ENCODE measurements at places on chromosomes 2 and 18.
A peak's percentile ranks its signal among the peaks of the same experiment; 100 is the strongest.

DNA sequence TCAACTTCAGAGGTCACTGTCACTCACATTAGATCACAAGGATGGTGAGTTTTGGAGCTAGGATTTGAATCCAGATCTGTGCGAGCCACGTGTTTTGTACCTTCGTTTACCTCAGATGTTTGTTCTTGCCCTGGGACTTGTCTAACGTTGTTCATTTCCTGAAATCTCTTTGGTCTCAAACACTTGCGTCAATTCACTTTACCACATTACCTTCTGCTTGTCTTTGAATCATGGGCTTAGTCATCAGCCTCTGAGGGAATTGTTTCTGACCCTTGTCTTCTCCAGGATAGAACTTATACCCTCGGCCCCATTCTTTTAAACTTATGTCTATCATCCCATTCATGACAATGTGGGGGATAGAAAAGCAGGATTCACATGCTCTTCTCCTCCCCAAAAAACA lies 282.7 kb downstream of the DCDC2C start:
- no peak for DNase-seq

GRCh38 chr2:104568247-104568646 lies 285.7 kb upstream of the POU3F3 start:
- DNase-seq, result no peak

DNA sequence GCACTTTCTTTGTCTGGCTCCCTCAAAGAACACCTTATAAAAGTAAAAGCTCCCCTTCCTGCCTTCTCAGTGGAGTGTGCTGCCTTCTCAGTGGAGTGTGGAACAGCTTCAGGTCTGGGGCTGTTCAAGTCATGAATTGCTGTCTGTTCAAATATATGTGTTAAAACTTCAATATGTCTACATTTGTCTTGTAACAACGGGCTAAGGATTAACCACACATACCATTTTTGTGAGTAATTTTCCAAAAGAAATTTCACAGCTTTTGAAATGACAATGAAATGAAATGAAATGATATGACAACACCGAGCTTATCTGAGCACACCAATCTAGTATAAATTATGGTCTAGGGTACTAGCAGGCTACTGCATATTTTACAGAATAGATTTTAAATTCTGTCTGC lies 42.9 kb downstream of the CABYR start:
- peak; percentile 44 for DNase-seq

GRCh38 chr2:54041135-54041534 lies 70.3 kb upstream of the PSME4 start:
- no peak for DNase-seq

- DNase-seq, result no peak
Measured at GRCh38 chr2:230226051-230226551, 565 bp downstream of the SP140 start.

GRCh38 chr2:18987016-18987415 lies 371.4 kb downstream of the OSR1 start:
- DNase-seq, result no peak

- no peak for DNase-seq
Measured at GRCh38 chr2:237935740-237936452, 30.9 kb upstream of the UBE2F start.

- no peak for DNase-seq
Measured at GRCh38 chr2:176648700-176649297, 379.6 kb downstream of the MTX2 start.

DNA sequence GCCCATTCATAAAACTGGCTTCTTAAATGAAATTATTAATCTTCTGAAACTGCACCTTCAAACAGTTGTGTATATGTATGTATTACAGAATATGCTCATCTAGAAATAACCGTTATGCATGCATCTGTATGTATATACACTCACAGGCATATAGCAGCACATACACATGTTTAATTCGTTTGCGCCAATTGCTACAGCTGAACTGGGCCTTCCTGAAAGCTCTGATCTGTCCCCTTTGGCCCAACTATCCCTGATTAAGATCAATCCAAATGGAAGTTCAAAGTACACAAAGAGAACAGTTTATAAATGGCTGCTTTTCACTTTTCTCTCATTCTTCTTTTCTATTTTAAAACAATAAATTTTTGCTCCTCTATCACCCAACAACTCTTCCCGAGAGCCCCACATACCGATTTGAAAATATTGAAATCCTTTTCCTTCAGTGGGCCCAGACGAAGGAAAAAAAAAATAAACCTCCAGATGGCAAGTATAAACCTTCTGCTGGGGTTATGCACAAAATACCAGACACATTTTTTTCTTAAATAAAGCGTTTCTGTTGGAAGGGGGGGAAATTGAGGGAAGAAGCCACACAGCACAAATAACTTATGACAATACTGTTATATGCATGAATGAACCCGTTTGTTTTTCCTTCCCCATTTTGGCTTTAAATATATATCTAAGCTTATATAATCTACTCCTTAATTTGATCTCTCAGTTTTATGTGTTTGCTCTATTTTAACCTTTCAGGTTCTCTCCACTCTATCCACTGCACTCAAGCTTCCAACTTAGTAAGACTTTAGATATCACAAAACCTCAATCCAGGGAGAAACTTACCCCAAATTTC lies 267.3 kb downstream of the TCF4 start:
- DNase-seq, result no peak

DNA sequence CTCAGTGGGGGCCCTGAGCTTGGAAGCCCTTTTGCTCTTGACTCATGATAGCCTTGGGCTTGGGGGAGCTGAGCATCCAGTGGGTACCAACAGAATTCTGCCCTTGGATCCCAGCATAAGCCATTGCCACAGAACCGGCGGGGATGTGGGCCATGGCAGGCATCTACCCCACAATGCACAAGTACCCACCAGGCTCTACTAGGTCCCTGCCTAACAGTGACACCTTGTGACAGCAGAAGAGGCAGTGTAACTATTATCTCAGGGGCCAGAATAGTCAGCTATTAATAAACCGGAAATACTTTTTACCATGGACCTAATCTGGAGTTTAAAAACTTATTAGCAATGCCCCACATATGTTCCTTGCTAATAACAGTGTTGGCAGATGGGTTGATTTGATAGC lies 397.2 kb downstream of the TMEM182 start:
- no peak for DNase-seq

GRCh38 chr2:215369181-215369760 lies 57.4 kb downstream of the ATIC start:
- DNase-seq, result no peak

DNA sequence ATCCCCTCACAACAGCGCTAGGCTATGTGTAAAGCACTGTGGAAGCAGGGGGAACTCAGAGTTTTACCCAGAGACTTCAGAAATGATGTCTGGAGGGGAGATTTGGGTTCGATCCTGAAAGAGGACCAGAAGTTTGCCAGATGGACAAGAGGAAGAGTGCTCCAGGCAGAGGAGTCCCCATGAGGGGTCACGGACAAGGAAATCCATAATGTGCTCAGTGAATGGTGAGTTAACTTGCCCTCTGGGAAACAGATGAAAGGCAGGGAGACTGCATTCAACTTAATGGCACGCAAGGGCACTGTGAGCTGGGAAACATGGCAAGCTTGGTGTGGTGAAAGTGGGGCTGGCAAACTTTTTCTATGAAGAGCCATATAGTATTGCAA lies 6.0 kb upstream of the ASAP2 start:
- no peak for DNase-seq

DNA sequence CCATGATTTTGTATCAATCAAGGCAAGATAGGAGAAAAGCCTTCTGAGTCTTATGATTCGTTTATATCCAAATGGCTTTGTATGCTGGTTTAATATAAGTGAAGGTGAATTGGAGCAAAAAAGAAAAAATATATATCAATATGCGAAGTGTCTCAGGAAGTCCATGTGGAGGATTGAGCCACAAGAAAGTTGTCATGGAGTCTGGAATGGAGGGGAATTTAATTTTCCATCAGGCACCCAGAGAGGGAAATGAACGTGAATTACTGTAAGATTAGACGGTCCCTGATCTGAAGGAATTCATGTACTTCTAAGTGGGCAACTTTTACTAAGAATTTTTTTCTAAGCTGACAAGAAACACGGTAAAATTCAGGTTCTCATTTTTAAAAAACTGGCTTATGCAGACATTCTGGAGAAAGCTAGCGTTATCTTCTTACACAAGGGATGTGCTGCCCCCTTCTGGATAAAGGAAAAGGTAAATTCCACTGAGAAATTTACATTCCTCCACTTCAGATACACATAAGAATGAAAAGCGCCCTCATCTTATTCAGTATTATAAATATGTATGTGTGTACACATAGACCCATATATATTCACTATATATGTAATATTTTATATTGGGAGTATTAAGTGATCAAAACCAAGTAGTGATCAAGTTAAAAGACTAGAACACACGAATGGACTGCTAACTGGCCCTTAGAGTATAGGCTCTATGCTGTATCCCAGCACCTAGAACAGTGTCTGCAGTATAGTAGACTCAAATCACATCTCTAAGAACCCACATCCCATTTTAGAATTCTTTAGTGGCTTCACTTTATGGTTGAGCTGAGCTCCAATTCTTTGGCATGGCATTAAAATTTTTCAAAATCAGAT lies 289.0 kb upstream of the TFPI start:
- DNase-seq, result peak; percentile 24

- no peak for DNase-seq
Measured at GRCh38 chr2:233119806-233120205, 59.7 kb downstream of the INPP5D start.

DNA sequence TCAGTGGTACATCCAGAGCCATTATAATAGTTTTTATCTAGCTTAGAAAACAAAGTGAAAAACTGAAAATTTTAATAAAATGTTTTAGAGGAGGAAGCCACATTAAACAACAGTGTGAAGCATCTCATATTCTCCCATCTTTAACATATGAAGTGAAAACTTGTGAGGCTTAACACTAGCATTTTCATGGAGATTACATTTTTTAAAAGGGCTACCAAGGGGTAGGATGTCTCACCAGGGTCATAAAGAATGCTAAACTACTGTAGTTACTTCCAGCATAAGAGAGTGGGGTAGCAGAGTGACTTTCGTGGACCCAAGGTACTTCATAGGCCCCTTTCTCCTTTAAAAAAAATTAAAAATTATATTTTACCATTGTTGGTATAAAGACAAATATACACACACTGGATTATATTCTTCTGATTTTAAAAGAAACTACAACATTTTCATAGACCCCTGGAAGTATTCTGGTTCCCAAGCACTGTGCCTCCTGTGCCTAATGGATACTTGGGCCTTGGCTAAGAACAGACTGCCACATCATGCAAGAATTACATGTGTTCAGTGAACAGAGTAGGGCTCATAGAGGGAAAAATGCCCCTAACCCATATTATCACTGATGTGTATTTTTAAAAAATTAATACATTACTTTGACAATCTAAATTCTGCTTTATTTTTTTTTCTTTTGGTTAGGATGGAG lies 148.4 kb downstream of the SLC39A10 start:
- DNase-seq, result no peak

DNA sequence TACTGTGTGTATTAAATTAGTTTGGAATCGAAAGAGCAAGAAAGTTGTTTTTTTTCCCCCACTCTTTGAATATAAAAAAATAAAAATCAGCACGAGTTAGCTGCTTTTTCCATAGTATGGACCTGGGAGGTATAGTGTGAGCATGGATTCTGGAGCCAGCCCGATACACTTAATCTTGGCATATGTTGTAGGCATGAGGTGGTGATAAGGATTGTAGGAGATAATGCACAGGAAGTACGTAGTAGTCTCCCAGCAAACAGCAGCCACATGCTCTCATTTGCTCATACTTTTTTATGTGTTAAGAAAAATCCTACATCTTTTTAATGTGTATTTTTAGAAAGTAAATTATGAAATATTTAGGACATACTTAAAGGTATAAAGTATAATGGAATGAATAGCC lies 2.1 kb upstream of the DNAJC27 start:
- no peak for DNase-seq

DNA sequence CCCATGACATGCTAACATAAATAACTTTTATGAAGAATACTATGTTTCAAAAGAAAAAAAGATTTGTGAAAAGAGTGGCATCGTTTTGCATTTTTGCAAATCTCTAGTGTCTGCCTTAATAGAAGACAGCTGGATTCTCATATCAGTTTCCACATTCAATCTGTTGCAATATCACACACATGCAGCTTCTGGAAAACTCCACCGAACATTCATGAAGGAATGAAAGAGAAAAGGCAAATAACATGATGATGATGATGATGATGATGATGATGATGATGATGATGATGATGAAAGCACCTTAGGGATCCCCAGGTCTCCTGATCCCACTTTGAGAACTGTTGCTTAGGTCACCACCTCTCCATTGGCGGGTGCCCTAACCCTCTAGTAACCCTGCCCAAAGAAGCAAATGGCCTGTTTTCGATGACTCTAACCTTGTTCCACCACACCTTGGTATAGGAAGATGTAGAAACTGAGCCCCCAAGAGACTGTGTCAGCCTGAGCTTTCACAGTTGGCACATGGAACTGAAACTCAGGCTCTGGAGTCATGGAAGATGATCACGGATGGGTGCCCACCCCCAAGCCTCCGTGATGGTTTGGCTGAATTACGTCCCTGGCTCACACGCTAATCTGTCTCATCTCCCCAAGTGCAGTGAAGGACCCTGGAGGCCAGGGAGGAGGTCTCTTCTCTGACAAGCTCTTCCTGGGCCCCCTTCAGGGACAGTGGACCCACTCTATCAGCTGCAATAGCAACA lies 80.1 kb upstream of the SMAD7 start:
- no peak for DNase-seq

DNA sequence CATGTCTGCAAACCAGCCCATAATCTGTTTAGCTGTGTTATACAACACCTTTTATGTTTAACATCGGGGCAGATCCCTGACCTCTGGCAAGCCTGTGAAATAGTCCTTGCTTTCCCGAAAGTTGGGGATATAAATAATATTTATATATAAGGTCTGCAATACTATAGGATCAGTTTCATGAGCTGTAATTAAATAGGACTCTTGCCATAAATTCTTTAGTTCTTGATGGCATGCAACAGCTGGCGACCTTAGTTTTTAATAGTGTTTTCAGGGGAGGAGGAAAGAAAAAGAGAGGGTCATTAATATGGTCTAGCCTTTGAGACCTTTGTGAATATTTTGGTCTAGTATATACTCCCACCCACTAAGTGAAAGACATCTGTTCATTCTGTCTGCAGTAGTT lies 166.5 kb downstream of the MTX2 start:
- no peak for DNase-seq

DNA sequence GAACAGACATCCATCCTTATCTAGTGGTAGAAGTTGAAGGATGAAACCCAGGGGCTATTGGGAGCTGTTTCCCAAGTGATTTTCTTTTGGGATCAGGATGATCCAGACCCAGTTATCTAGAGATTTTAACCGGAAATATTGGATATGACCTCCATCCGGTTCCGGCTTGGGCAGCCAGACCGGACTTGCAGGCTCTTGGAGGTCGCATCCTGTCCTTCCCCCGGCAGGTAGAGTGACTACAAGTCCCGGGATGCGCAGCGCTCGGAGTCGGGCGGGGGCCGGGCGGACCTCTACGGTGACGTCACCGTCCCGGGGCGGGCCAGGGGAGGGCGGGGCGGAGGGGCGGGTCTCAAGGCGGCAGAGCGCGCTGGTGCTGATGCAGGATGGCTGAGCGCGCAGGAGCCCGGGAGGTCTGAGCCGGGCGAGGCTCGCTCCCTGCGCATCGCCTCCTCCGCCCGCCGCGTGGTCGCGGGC lies at the start of gene KIF5C:
KIF5C (plus strand) TSS at position 360 of the 474 bp plus-strand sequence. CDS start 391 bp downstream, outside the sequence.
- DNase-seq, result peak; percentile 20

All from fibroblast of skin of left biceps (primary cell).